Activated naive CD4-positive, alpha-beta T cell (primary cell): ENCODE measurements at places on chromosomes 5 and 9.

- no peak for DNase-seq
These were observed 61.1 kb upstream of the UNC5A start for GRCh38 chr5:176748967-176749935.

DNA sequence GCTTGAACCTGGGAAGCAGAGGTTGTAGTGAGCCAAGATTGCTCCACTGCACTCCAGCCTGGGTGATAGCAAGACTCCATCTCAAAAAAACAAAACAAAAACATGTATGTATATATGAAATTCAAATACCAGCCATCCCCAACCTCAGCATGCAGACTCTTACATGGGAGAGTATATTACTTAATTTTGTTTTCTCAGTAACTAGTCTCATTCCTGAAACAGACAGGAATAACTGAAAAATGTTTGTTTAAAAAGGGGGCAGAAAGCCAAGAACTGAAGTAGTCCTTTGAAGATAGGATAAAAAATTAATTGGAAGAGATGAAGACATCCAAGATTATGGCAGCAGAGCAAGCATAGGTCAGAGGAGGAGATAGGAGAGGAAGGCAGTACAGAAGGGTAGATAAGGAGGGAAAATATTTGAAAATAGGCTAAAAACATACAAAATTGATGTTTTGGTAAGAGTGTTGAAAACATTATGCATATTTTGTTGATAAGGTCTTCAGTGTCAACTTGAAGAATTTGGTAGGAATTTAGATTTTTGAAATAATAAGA is 309.9 kb downstream of the MAT2B start:
- DNase-seq, result no peak

GRCh38 chr5:133682451-133682850 is 70.1 kb upstream of the FSTL4 start:
- DNase-seq, result no peak

DNA sequence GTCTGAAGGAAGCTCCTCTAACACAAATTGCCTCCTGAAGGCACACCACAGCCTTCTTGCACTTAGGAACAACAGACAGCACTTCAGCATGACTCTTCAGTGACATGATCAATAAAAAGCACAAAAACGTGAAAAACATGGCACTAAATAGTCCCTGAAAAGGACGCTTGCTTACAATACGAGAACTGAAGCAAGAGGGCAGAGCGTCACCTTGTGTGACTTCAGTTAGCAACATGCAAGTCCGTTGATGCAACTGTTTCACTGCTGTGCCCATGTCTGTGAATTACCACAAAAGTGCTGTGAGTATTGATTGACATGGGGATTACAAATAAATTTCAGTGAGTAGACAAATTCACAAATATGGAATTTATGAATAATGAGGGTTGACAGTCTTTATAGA is 219.9 kb upstream of the GAS1 start:
- DNase-seq, result no peak

GRCh38 chr5:102858808-102859207 is 103.7 kb downstream of the PAM start:
- DNase-seq, result no peak

GRCh38 chr5:67799732-67800234 is 415.8 kb upstream of the PIK3R1 start:
- no peak for DNase-seq

- peak; percentile 36 for DNase-seq
These were observed at the start of gene SPATA6L for GRCh38 chr9:4666042-4666699. Gene SPATA6L, minus strand, starts transcription at chr9:4666480. Its CDS starts 230 bp downstream, at chr9:4666250.

DNA sequence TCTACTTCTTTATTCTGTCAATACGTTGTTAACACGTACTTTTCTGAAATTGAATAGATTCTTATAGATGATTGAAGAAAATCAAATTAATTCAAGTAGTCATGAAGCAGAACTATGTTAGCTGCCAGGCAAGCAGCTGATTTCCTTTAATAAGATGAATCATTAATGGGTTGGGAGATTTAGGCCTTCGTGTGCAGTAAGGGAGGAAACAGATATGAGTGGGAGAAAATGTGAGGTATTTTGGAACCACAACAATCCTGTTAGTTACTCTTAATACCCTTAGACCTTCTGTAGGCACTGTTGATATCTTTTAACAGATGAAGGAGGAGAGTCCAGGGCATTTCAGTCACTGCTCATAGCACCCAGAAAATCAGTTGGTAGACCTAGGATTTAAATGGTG is 121.0 kb downstream of the AOPEP start:
- no peak for DNase-seq

GRCh38 chr5:176660530-176660859 is 13.2 kb downstream of the TSPAN17 start:
- DNase-seq, result no peak

DNA sequence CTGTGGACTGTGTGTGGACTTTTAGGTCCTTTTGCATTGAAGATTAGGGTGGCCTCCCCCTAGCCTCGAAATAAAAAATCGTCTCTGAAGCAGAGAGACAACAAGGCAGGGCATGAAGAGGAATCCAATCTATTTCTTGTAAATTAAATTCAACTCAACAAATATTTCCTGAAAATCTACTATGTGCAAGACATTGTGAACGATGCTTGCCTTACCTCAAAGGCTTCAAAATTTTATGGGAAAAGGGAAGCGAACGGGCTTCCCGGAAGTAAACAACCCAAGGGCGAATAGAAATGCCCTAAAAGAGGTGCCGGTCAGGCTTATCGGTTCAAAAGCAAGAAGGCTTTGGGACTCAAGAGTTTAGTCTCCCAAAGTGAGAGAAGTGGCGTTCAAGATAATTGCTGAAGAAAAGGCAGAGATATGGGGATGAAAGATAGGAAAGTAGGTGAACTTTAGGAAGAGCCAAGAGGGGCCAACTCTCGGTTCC is 525 bp downstream of the KIF24 start:
- no peak for DNase-seq

DNA sequence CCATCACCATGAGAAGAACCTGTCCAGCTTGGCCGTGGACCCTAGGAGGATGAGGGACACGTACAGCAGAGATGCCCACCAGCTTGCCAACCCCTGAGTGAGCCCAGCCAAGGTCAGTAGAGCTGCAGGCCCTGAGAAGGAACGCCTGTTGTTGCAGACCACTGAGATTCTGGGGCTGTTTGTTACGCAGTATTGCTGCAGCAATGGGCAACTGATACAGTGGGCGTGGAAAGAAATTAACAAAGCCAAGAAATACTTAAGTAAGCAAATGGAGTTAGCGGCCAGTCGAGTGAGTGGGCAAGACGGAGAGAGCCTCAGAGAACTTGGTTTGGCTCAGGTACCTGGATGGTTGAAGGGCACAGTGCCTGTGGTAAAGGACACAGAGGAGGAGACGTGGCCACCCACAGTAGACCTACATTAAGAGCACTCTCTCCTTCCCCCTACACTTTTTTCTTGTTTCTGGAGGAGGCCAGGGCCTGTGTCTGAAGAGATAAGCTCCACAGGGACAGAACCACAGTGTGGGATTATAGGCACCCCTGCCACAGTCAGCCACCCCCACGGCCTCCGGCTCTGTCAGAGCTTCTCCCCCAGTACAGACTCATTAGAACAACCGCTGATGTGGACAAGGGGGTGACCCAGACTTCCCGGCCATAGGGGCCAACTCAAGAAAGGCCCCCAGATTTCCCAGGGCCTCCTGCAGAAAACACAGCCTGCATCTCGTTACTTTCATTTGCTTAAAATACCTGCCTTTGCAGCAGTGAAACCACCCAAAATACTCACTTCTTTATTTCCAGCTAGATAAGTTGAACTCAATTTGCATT is 40.1 kb upstream of the GRHPR start:
- DNase-seq, result no peak

GRCh38 chr9:69671311-69671878 is 776 bp downstream of the APBA1 start:
- DNase-seq, result no peak

GRCh38 chr5:179259731-179260323 is 85.4 kb downstream of the ADAMTS2 start:
- no peak for DNase-seq

DNA sequence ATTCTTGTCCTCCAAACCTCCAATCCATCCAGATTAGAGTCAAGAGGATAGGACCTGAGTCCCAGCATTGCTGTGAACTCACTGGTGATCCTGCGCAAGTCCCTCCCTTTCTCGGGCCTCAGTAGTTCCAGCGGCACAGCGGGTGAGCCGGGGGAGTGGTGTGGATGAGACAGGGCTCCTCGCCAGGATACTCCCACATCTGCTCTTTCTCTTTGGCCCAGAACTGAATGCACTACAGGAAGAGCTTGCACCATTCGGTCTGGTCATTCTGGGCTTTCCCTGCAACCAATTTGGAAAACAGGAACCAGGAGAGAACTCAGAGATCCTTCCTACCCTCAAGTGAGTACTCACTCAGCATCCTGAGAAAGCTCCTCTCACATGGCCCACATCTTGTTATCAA is 6.3 kb downstream of the GPX3 start:
- DNase-seq, result no peak

DNA sequence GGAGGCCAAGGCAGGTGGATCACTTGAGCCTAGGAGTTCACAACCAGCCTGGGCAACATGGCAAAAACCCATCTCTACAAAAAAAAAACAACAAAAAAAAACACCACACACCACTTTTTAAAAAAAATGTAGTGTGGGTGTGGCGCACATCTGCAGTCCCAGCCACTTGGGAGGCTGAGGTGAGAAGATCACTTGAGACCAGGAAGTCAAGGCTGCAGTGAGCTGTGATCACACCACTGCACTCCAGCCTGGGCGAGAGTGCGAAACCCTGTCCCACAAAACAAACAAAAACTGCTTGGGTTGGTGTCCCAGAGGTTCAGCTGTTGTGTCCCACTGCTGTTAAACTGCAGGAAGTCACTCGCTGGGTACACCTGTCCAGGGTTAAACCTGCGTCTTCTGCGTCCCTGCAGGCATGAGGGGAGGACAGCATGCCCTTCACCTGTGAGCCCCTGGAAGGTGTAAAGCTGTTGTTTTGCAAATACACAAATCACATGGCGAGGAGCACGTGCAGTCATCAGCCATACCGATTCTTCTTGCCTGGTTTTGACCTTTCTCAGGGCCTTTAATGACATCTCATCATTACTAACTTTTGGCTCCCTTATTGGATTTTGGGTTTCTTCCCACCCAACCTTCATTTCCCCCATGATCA is 29.3 kb upstream of the CLPTM1L start:
- DNase-seq, result no peak

DNA sequence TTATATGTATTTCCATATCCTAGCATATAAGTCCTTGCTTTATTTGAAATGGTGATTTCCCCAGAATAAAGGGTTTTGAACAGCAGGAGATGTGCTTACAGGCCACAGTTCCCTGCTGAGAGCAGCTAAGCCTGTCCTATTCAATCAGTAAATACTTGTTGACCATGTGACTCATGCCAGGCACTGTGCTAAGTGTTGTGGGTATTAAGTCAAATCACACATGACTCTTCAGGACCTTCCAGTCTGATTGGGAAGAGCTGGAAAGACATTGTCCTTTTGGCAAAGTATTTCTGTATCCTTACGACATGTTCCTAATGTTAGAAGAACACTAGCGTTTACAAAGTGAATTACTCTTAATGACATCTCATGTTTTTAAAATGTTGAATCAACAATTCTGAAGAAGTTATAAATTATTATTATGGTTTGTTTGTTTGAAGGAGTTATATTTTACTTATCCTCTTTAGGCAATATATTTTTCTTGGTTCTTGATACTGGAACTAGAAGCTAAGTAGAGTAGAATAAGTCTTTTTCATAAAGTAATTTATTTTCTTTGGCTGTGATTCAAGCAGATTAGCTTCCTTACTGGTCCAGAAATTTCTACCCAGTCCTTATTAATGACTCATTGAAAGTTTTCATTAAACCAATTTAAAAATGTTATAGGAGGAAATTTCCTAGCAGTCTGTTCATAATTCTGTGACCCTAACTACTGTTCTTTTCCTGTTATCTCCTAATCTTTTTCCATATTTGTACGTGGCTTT is 82.1 kb downstream of the GAPVD1 start:
- DNase-seq, result no peak

DNA sequence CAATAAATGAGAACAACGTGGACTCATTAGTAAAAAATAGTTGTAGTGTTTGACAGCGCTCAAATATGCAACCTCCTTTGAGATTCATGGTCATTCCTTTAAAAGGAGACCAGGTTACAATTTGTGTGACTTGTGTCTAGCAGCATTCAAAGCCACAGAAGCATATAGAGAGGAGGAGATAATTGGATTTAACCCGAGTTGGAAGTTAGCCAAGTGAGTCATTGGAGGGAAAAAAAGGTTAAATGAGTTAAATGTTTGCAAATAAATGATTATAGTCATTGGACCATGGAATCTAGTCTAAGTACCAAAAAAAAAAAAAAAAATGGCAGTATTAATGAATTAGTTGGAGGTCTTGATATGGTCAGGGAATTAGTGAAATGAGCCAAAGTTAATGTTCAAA is 90.9 kb downstream of the ITGA1 start:
- DNase-seq, result no peak

GRCh38 chr5:8857051-8857450 is 688.8 kb downstream of the SEMA5A start:
- DNase-seq, result no peak

DNA sequence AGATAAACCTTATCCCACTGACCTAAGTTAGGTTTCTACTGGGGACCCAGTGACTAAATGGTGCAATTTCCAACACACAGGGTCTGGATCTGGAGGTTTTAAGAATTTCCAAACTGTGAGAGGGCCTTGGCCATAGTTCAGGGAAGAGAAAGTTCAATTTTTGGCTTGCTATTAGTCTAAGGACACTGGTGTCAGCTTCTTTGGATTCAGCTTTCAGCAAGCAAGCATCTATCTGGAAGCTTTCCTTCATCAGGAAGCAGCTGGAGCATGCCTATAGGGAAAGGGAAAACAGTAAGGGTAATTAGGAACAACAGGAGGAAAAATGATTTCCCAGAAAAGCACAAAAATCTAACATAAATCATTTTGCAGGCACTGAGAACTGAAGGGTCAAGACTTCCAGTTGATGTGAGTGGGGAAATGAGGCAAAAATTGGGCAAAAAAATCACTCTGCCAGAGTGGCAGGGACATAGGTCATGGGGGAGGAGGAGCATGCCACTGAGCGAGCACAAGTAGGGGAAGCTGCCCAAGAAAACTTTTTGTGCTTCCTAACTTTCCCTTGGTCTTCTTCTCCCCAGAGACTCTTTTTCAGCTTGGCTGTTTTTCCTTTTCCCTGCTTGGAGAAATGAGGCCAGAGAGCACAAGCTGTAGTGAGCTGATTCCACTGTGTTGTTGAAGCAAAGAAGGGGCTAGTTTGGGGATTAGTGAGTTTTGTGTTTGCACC is 299.6 kb downstream of the FGF10 start:
- no peak for DNase-seq

- no peak for DNase-seq
These were observed 71.6 kb upstream of the FSTL4 start for GRCh38 chr5:133683646-133684596.

GRCh38 chr9:27545471-27545870 is 15.9 kb upstream of the MOB3B start:
- DNase-seq, result no peak

GRCh38 chr5:13878357-13878756 is 66.1 kb downstream of the DNAH5 start:
- no peak for DNase-seq
